ENCODE measurements at places on chromosomes 1 and 21.

- DNase-seq: no peak
These were observed 278.3 kb downstream of the ST6GALNAC3 start for GRCh38 chr1:76352741-76353435.

DNA sequence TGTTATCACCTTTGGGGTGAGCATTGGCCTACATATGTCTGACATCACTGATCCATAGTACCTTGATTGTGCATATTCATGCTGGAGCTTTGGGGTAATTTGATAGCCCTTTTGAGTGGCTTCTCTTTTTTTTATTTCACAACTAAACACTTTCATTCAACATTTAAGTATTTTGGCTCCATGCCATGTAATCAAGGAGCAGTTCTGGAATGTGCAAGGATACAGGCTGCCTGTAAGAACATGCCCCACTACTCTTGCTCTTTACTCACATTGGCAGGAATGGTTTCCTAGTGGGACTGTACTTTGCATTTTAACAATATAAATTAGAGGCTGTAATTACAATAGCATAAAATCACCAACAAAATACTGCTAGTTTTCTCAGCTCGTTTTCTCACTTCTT is 300.7 kb upstream of the SPAG17 start:
- no peak for DNase-seq

DNA sequence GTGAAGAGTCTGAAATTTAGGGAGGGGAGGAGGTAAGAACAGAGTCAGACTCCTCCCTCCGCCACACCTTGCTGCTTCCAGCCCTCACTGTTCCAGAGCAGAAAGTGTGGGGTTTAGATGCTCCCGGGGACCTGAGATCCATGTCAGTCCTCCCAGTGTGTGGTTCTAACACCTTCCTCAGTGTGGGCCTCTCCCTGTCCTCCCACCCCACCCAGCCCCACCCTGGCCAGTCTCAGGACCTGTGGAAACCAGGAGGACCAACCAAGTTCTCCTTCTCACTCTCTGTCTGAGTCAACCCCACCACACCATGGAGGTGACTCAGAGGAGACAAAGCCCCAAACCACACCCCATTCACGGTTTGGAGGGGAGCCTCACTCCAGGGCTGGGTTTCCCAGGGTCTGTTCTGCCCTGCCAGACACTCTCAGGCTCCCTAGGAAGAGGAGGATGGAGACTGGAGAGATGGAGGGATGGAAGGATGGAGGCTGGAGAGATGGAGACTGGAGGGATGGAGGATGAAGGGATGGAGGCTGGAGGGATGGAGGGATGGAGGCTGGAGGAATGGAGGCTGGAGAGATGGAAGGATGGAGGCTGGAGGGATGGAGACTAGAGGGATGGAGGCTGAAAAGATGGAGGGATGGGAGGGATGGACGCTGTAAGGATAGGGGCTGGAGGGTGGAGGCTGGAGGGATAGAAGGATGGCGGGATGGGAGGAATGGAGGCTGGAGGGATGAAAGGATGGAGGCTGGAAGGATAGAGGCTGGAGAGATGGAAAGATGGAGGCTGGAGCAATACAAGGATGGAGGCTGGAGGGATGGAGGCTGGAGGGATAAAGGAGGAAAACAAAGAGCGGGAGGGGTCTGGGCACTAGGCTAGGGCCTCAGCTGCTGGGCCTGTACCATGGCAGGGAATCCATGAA is 100.9 kb upstream of the RUNX3 start:
- DNase-seq: peak; percentile 54

DNA sequence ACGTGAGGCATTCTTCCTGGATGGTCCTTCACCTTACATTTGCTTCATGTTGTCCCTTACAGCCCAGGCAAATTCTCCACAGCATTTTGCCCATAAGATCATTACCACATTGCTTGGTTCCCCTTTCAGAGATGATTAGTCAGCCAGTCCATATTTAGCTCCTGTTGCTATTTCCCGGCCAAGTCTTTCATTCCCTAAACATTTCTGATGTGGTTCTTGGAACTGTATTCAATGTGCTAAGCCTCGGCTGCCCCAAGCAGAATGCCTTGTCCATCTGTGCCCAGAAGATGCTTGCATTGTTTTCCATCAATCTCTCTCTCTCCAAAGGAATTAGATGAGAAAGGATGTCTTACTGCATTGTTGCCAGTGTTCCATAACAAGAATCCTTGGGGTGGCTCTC is 420.9 kb upstream of the CAMK1G start:
- no peak for DNase-seq

- DNase-seq: no peak
These were observed 2.3 kb downstream of the DYRK3 start for GRCh38 chr1:206637605-206638004.

- peak; percentile 56 for DNase-seq
These were observed 15.7 kb downstream of the ABCG1 start for GRCh38 chr21:42234464-42235241.

- DNase-seq: no peak
These were observed 66.5 kb downstream of the TSEN15 start for GRCh38 chr1:184118046-184118445.

GRCh38 chr1:241767737-241768136 is 80.3 kb upstream of the EXO1 start:
- DNase-seq: no peak

DNA sequence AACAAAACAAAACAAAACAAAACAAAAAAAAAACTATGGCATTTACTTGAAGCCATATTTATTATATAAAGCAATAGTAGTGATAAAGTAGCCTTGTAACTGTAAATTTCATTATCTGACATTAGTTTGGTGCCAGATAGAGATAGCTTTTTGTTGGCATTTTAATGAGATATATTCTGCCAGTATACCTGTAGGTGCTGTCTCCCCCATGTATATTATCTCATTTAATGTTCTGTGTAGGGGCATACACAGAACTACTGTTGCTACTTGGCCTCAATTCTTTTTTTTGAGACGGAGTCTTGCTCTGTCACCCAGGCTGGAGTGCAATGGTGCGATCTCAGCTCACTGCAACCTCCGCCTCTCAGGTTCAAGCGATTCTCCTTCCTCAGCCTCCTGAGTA is 67.4 kb downstream of the TMEM200B start:
- DNase-seq: no peak
